ENCODE measurements at places on chromosomes 11 and 22. TPM values are rescaled to one million over a fixed set of nuclear protein-coding genes. Genes with fewer than 3 reads are reported as not detected.

The OR4A16 gene
- total RNA-seq, result not detected

The CCDC73 gene
- not detected for total RNA-seq

The KCNQ1 gene
- 6.5 TPM for total RNA-seq

GRCh38 chr22:48920776-48921241 is 906.9 kb downstream of the BRD1 start:
- DNase-seq, result no peak

DNA sequence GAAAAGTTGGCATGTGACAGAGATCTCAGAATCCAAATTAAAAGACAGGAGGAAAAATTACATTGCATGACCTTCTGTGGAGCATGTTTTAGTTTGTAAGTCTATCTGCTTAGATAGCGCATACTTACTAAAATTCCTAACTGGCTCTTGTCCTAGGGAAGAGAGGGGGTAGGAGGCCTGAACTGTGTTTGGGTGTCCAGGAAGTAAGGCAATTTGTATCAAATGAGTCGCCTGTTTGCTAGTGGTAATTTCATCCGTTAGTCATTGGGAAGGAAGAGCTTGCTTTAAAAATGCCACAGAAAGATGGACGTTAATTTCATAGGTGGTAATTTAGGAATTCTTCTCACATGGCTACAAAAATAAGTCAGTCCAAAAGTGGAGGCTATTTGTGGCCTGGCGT is 18.5 kb downstream of the GRK3 start:
- DNase-seq, result no peak

The CRYBA4 gene
- not detected for total RNA-seq

The OR52N4 gene
- total RNA-seq, result 2.2 TPM

The MUC15 gene
- total RNA-seq, result not detected

GRCh38 chr11:44787981-44788380 is 61.2 kb downstream of the TSPAN18 start:
- no peak for DNase-seq

DNA sequence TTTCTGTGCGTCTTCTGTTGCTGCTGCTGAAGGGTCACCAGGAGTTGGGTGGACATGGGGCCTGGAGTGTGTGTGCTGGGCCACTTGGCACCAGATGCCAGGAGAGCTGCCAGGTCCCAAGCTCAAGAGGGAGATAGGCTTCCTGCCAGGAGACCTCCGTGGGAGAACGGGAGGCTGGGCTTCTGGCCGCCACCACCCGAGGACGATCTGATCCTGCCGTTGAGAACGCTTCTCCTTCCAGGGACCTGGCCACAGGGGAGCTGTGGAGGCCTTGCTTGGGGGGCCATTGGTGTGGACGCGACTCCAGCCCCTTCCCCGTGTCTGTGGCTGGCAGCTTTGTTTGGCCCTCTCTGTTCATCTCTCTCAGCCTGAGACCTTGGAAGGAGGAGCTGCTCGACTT is 2.4 kb downstream of the BRSK2 start:
- DNase-seq, result no peak

The CHRM1 gene
- not detected for total RNA-seq

- DNase-seq, result no peak
Measured at GRCh38 chr22:23790819-23791737, 4.3 kb downstream of the SMARCB1 start.

The NEFH gene
- 0.20 TPM for total RNA-seq

The ZP1 gene
- total RNA-seq, result not detected

DNA sequence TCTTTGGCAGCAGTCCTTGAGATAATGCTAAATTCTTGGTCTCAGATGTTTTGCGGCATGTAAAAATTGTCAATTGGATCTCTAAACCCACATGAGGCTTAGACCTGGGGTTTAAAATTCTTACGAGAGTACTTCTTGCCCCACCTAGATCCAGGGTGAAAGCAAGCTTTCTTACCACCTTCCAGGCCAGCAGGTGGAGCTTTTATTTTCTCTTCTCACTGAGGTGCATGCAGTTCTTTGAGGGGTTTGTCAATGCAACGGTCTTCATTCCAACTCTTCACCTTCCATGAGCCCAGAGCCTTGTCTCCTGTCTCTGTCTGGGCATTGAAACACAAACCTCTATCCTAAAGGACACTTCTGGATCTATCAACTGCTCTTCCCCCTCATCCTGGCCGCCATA is 154.1 kb downstream of the MYO18B start:
- no peak for DNase-seq

The ENDOD1 gene
- total RNA-seq, result 9.8 TPM

DNA sequence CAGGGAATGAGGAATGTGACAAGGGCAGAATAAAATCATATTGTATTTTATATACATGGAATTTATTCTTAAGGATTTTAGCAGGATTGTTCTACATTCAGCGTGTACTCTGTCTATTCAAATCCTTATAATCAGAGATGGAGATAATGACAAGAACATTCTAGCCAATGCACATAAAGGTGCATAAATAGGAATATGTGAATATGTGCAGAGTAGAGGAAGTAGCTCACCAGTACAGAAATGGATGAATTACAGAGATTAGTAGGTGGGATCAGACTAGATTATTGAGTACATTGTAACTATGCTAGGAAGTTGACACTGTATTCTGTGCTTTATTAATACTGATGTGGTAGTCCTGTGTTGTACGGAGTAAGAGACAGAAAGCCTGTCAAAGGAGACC is 1308.8 kb downstream of the FAM181B start:
- no peak for DNase-seq

DNA sequence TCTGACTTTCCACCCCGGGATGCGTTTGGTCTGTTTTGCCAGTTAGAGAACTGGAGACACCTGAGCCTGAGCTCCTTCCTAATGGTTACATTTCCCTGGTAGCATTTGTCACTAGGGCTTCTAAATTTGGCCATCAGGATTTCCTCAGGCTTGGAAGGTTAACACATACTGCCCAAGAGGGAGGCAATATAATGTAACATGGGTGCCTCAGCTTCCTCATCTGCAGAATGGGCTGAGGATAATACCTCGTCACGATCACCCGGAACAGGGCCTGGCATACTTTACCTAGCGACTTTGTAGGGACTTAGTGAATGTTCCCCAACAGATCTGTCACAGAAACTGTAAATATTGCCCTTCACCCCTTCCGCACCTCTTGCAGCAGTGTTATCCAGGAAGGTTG is 11.3 kb downstream of the IL17RA start:
- DNase-seq, result no peak

GRCh38 chr11:7160814-7161489 is 72.2 kb downstream of the RBMXL2 start:
- DNase-seq, result no peak

The MMP11 gene
- 3.6 TPM for total RNA-seq

DNA sequence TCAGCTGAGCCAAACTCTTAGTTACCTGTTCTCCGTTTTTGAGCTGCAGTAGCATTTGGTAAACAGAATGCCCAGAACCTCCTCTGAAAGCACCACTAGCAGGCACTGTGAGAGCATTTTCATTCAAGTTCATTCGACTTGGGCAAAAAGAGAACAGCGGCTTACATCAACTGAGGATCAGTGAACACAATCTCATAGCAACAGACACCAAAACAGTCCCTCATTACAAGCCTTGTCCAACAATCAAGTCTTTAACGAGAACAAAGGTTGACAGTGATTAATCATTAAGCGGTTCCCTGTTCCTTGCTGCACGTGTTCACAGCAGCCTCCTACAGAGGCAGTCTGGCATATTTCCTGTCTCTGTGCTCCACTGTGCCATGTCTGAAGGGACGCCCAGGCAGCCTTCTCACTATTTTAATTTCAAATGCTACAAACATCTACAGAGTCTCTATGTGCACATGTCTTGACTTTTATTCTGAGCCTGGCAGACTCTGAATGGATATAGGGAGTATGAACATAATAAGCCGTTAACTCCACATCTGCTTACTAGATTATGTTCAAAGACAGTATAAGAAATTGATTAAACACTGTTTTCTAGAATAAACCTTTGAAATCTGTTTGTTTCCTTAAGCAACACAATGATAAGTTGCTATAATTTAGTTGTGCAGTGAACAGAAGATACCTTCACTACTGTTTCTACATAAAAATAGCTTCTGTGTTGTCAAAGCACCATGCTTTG is 88.3 kb upstream of the MTMR2 start:
- peak; percentile 21 for DNase-seq

GRCh38 chr11:86067851-86068137 is 1.1 kb downstream of the PICALM start:
- no peak for DNase-seq

GRCh38 chr11:62540804-62541701 is 5.6 kb downstream of the AHNAK start:
- peak; percentile 64 for DNase-seq

The RFPL3 gene
- not detected for total RNA-seq

- no peak for DNase-seq
Measured at GRCh38 chr11:109037856-109038780, 373.2 kb downstream of the DDX10 start.

GRCh38 chr22:48953103-48953720 is 874.5 kb downstream of the BRD1 start:
- DNase-seq, result no peak

The MPPED1 gene
- total RNA-seq, result not detected

The ST3GAL4 gene
- total RNA-seq, result 0.71 TPM

The SERPING1 gene
- total RNA-seq, result not detected

The STK33 gene
- total RNA-seq, result 11.4 TPM

The MISFA gene
- total RNA-seq, result 2.6 TPM

The AGBL2 gene
- total RNA-seq, result 7.0 TPM

The AASDHPPT gene
- total RNA-seq, result 29.6 TPM

DNA sequence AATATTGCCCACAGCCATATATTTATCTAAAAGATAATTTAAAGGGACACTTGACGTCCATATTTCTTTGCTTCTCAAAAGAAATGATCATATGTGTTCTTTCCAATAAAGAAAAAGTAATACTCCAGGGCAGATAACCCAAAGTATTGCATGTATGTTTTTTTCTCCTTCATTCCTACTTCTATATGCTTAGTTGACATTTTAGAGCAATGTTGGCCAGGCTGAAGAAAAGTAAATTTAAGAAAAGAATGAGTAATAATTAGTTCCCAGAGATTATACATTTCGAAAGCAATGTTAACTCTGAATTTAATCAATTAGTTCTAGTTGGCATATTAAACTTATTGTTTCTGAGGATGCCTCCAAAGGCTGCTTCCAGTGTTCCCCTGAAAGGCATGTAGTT is 48.2 kb downstream of the DNAJC24 start:
- DNase-seq, result no peak

The RIBC2 gene
- total RNA-seq, result 0.32 TPM

DNA sequence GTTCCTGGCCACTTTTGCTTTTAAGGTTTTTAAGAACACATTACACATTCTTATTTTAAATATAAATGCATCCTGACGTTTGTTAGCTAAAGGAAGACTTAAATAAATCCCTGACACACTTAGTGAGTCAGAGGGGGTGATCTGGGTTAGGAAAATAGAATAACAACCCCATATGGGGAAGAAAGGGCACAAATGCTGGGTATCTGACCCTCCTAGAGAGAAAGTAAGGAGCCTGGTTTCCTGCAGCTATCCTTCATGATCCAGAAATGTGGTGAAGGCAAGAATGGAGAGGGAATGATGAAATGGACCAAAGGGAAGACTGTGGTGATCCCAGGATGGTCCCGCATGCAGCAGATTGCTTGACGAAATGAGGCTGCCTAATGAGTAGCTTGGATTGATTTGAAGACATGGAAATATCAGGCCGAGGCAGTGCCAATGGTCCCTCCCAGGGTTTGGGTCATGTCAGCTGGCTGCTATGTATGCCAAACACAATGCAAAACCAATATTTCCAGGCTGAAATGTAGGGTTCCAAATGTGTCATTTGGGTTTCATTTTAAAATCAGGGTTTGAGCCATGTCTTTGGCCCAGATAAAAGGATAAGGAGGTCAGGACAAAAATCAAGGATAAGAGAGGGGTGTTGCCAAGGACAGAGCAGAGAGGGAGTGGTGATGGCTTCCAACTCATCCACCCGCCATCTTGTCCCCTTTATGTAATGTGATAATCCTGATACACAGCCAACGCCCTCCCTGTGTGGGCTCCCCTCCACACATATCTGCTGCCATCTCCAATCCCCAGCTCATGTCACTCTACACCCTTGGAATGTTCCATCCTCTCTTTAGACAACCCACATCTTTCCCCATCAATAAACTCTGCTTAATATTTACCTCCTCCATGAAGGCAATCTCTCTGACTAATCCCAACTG is 135.1 kb upstream of the PITPNB start:
- no peak for DNase-seq
